Lung (tissue), 17 donors: ENCODE measurements at places on chromosomes 3 and 15. TPM values are rescaled to one million over a fixed set of nuclear protein-coding genes. Genes with fewer than 3 reads are reported as not detected.

Gene CASR
- 0.02 TPM for polyA plus RNA-seq

Gene CCR8
- polyA plus RNA-seq, result not detected

Gene ZNF80
- not detected for polyA plus RNA-seq

Gene CSTA
- polyA plus RNA-seq, result 45.9 TPM

Gene GRIP2
- polyA plus RNA-seq, result 0.20 TPM
